ENCODE measurements at places on chromosomes 4 and X.

- no peak for DNase-seq
These were observed 704.8 kb upstream of the TENM3 start for GRCh38 chr4:181538431-181538830.

GRCh38 chrX:153738056-153738605 lies 13.5 kb downstream of the ABCD1 start:
- DNase-seq = no peak

GRCh38 chr4:94595880-94596483 lies 144.2 kb downstream of the PDLIM5 start:
- DNase-seq = peak; percentile 46

GRCh38 chr4:12612876-12613275 lies 871.3 kb downstream of the RAB28 start:
- DNase-seq = no peak

GRCh38 chrX:4091046-4091760 lies 377.8 kb upstream of the PRKX start:
- DNase-seq = no peak

- DNase-seq = no peak
These were observed 272.1 kb upstream of the HS3ST1 start for GRCh38 chr4:11700751-11701226.

GRCh38 chr4:156775813-156776212 lies 195.8 kb downstream of the PDGFC start:
- DNase-seq = no peak

DNA sequence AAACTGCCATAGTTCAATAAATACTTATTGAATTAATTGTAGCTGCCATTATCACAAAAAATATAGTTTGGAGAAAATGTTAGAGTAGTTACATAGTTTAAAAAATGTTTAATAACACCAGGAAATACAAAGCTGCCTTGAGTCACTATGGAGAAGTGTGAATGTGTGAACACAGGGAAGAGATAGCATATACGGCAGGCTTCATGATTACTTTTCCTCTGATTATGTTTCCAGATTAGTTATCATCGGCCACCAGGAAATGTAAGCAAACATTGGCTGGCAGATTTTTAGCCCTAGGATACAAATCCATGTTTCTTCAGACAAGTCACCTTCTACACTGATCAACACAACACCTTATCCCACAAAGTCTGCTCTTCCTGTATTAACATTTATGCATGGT lies 4.4 kb downstream of the PRDM5 start:
- DNase-seq = no peak

DNA sequence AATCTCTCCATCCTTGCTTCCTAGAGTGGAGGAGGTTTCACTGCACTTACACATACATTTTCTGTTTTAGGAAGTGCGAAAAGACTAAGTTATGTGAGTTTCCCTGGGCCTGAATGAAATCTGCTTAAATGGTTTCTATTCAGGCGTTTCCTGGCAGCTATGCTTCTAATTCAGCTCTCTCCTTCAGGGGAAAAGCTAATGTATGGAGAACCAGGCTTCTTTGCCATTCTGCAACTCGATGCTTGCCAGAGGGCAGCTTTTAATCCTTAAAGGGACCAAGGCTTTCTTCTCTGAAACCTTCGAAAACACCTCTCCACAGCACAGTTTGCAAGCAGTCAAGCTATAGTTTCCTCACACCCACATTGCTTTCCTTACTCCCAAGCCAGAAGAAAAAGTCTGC lies 89.5 kb upstream of the ARX start:
- DNase-seq = peak; percentile 62

GRCh38 chr4:149031399-149031798 lies 589.2 kb upstream of the NR3C2 start:
- peak; percentile 29 for DNase-seq

DNA sequence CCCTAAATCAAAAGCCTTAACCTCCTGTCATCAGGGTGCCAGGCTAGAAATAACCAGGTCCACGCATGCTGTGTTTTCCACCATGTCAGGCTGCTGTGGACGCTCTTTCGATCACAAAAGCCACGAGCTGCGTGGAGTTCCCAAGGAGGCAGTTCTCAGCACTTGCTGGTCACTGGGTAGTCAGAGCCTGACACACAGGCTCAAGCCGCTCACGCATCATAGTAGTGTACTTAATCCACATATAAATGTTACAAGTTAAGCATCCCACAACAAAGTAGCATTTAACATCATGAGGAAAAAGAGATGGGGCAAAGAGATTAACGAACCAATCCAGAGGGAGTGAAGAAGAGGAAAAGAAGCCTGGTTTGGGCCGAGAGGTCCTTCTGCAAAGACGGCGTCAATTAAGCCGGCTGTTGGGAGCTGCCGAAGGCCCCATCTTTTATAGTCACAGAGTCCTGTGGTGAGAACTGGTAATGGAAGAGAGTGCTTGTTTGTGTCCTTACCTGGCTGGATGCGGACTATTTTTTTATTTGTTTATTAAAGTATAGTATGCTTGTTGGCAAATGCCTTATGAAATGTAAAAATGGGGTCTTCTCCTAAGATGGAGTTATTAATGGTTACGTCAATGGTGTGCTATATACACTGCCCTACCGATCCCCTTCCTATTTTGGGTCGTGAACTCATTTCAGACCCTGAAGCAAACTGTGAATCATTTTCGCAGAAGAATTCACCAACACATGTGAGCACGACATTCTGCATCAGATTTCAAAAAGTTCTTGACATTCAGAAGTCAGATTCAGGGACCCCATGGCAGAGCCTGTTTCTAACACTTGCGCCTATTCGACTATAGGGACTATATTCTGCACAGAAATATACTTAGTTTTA lies 675 bp downstream of the PRIMPOL start:
- peak; percentile 64 for DNase-seq

DNA sequence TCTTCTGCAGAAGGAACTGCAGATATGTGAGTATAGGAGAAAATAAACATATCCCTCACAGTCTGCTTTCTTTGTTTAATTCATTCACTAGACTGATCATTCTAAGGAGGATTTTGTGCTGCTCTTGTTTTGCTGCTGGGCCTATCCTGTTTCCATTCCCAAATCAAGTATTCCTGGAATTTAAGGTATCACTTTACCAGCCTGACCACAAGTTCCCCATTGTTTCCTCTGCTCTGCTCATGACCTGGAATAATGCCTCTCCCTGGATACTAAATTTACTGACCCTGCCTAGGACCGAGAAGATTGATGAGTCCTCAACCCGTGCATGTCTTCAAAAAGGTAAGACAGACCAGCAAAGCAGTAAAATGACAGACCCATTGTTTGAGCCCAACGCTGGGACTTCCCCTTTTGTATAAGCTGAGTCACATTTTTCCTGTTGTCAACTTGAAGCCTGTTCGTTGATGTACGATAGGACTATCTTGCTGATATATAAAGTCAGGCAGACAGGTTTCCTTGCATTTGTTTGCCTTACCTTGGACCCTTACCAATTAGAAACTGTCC lies 85.5 kb upstream of the TET2 start:
- peak; percentile 44 for DNase-seq

GRCh38 chrX:39984191-39984956 lies 113.4 kb downstream of the BCOR start:
- no peak for DNase-seq

GRCh38 chr4:183130328-183131155 lies 31.5 kb downstream of the WWC2 start:
- DNase-seq = no peak

DNA sequence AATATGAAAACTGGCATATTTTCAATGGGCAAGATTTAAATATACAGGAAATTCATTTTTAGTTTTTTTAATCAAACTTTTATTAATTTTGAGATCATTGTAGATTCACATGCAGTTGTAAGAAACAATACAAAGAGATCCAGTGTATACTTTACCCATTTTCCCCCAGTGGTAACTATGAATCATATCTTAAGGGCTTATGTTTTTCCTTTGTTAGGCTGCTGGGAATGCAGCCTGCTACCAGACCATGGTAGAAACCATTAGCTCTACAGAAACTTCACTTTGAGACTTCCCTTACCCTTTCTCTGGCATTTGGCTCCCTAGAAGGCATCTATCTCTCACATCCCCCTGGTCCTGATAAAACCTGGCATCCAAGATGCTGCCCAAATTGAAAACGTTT lies 147.6 kb upstream of the EOLA2 start:
- no peak for DNase-seq

GRCh38 chrX:144006811-144007210 lies 122.9 kb downstream of the UBE2NL start:
- no peak for DNase-seq

DNA sequence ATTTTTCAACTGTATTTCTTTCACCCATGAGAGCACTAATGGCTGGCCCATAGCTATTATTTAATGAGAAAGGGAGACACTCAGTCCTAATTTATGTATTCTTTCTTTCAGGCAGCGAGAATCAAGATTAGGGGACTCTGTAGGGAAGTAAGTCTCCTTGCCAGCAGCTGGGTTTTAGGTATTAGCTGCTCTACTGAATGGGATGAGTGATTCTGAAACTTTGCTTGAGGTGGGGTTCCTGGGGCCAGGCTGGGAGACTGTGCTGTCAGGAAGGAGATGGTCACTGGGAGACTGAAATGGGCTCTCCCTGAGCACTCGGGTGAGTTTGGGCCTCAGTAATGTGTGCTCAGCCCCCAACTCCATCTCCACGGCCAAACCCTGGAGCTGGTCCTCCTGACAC lies 78.7 kb downstream of the LNX1 start:
- DNase-seq = no peak

- peak; percentile 32 for DNase-seq
These were observed 32.6 kb upstream of the MSMO1 start for GRCh38 chr4:165294907-165295306.

DNA sequence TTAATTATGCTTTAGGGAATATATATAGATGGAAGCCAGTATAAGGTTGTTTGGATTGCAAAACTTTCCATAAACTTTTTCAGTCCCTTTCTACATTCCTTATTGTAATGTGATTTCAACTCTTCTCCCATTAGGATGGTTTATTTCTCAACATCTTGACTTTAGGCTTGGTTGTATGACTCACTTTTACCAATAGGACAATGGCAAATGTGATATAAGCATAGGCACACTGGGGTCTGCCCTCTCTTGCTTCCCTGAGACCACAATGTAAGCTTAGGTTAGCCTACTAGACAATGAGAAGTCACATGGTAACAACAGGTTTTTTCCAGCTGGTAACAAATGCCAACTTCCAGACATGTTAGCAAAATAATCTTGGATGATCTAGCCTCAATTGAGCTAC lies 163.3 kb upstream of the RBPJ start:
- no peak for DNase-seq

- no peak for DNase-seq
These were observed 31.1 kb downstream of the UCHL1 start for GRCh38 chr4:41287852-41288251.

GRCh38 chrX:43500246-43500645 lies 155.9 kb upstream of the MAOA start:
- peak; percentile 45 for DNase-seq

GRCh38 chr4:151667048-151667447 lies 93.8 kb downstream of the GATB start:
- DNase-seq = no peak

DNA sequence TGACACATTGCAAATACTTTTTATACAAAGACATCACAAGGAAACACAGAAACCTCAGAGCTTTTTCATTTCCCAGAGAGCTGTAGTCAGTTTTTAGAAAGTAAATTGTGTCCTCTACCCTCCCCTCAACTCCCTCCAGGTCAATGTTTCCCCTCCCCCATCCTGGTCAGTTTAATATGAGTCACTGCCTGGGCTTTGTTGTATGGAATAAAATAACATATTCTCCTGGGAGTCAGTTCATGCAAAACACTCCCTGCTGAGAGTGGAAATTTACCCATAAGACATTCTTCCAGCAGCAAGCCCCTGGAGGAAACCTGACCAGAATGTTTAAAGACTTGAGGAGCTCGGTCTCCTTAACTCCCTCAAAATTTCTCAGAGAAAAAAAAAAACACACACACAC lies 270.1 kb upstream of the LDB2 start:
- no peak for DNase-seq

DNA sequence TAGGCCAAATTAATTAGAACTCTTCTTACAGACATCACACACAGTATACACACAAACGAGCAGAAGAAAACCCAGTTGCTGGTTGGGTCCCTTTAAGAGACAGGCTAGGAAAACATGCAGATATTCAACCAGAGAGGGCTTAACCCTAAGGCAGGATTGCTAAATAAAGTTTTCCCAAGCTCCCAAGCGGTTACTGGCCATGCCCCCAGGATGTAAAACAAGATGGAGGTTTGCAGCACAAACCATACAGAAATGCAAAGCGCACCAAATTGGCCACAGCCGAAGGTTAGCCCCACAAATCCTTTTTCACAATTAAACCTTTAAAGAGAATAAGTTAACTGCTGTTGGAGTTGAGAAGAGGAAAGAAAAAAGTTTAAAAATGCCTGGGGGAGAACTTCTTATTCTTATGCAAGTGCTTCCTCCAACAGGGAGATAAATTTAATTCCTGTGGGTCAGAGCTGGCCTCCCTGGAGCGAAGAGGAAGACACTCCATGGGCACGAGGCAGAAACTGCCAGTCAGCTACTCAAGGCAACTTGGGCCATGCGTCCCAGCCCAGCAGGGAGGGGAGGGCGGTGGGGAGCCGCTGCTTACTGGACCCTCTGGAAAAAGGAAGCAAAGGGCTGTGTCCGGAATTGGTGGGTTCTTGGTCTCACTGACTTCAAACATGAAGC lies 167.6 kb upstream of the ARSJ start:
- DNase-seq = no peak

DNA sequence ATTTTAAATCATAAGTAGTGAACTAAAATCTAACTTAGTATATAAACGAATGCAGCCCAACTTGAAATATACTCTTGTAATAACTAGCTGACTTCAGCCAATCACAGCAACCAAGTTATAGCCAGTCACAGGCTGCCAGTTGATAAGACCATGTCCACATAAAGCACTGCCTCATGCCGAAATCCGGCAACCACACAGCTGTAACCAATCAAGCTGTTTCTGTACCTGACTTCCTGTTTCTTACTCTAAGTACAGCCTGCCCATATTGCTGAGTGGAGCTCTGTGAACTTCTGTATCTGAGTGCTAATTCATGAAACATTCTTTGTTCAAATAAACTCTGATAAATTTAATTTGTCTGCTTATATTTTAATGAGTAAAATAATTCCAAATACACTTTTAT lies 805.3 kb upstream of the EPHA5 start:
- DNase-seq = no peak

DNA sequence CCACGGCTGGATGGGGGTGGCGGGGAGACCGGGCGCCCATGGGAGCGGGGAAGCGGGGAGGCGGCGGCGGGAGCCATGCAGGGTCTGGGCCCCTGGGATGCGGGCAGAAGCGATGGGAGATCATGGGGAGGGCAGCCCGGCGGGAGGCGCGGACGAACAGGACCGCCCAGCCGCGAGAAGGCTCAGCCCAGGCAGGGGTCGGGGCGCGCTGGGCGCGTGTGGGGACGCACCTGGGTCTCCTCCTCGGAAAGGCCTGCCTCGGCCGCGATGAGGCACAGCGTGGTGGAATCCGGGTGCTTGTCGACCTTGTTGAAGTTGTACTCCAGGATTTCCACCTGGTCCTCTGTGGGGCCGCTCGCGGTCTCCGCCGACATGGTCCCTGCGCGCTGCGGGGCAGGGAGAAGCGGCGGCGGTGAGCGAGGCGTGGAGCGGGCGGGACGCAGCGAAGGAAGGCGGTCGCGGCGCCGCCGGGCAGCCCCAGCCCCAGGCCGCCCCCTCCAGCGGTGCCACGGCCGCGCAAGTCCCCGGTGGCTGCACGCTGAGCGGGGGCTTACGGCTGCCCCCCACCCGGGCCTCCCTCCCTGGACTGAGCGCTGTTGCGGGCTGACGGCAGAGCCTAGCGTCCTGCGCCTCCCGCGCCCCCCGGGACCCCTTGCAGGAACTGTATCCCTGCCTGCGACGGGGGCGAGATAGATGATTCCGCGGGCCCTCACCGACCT lies 25.3 kb downstream of the HOPX start:
- DNase-seq = peak; percentile 40

GRCh38 chr4:187085339-187085738 lies 361.7 kb upstream of the FAT1 start:
- DNase-seq = no peak
